ENCODE measurements at places on chromosomes 6 and 20.
A peak's percentile ranks its signal among the peaks of the same experiment; 100 is the strongest.

DNA sequence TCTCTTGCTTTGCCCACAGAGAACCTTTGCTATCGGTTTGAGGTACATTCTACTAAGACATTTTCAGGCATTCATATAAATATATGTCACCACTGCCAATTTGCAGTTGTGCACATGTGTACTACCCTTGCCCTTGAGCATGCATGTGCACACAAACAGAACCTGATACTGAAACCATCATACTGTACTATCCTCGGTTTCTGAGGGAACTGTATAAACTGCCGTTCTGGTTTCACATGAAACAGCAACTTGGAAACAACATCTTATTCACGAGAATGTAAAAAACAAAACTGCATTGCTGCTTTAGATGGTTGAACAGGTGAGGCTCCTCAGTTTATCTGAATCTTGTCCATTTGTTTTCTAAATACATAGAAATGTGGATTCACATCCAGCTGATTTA is 151.2 kb upstream of the TMEM170B start:
- DNase-seq, result no peak

DNA sequence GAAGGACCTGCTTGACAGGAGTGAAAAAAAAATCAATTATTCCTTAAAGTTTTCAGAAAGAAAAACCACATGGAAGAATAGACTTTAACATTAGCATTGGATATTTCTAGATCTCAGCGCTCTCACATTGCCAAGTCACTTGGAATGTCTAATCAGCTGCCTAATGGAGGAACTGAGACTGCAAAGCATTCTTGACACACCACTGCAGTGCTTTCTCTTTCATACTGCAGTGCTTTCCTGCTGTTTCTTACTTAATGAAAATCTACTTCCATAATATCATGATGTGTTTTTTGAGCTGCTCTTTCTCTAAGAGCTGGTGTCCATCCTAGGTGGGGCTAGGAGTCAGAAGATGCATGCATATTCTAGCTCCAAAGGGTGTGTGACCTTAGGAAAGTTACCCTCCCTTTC is 20.4 kb upstream of the MCM3 start:
- no peak for DNase-seq

GRCh38 chr20:17445543-17445942 is 85.6 kb downstream of the BFSP1 start:
- DNase-seq, result no peak

- DNase-seq, result no peak
Observed at GRCh38 chr20:42507874-42508273, 681.8 kb downstream of the PTPRT start.

GRCh38 chr6:89596484-89596883 is 42.1 kb downstream of the LYRM2 start:
- DNase-seq, result no peak

- DNase-seq, result no peak
Observed at GRCh38 chr6:105069821-105070445, 109.9 kb downstream of the POPDC3 start.

DNA sequence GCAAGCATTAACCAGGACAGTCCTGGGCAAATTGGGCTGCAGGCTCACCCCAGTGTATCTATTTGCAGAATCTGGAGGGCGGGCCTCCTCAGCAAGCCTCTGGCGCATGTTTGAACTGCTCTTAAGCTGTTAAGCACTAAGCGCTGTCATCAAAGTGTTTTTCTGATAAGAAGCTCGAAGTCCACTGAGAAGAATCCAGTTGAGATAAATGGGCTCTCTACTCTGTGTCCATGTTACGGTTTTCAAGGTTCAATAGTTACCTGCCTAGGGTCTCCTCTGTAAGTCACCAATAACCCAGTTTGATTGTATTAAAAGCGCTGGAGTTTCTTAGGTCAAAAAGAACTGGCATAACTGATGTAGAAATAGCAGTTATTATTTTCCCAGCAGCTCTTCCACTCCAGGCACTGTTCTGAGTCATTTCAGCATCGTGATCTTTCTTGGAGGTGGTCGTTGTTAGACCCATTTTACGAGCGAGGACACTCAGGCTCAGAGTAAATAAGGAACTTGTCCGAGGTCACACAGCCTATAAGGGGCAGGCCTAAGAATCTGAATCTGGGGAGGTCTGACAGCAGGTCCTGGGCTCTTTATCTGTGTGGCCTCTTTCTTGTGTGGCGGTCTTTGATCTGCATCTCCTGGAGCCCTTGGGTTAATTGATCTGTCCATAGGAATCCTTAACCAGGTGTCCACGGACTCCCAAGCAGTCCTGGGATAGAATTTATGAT is 207.4 kb upstream of the ZNF217 start:
- no peak for DNase-seq

GRCh38 chr20:1431158-1431557 is 35.5 kb downstream of the NSFL1C start:
- DNase-seq, result no peak

- DNase-seq, result no peak
Observed at GRCh38 chr6:62978920-62979319, 232.3 kb upstream of the FKBP1C start.

DNA sequence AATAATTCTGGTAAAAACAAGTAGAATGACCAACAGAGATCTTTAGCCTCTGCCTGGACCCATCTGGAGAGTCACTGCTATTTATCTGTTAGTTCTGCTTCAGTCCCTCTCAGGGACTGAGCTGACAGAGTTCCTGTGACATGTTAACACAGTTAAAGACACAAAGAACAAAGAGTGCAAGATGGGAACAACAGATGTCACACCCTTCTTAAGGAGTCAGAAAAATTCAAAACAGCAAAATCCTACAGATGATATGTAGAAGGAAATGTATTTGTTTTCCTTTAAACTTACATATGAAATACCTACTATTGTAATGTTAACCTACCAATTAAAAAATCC is 102.2 kb downstream of the FYN start:
- no peak for DNase-seq

DNA sequence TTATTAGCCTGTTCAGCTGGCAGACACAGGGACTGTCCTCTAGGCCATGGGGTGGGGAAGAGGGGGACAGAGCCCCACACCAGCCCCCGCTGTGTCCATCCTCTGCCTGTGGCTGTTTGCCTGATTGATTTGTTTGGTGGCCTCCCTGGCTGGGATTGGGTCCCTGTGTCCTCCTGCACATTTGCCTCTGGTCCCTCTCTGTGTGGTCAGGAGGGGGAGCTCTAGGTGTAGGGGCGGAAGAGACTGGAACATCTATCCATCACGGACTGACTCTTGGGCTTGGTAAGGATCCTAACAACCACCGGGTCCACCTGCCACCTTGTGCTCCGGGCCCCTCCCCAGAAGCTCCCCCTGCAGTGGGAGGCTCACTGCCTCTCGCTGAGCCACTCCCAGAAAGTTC is 38.4 kb upstream of the CCDC167 start:
- DNase-seq, result peak; percentile 25

DNA sequence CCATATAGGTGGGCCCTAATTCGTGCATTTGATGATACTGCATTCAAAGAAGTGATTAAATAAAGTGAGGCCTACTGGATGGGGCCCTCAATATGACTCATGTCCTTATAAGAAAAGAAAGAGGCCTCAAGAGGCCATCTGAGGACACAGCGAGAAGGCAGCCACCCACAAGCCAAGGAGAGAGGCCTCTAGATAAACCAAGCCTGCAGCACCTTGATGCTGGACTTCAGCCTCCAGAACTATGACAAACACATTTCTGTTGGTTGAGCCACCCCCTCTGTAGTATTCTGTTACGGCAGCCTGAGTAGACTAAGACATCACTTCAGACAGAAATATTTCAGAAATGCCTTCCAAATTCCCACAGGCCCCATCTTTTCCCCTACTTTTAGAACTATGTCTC is 82.5 kb upstream of the PLEKHG1 start:
- no peak for DNase-seq

DNA sequence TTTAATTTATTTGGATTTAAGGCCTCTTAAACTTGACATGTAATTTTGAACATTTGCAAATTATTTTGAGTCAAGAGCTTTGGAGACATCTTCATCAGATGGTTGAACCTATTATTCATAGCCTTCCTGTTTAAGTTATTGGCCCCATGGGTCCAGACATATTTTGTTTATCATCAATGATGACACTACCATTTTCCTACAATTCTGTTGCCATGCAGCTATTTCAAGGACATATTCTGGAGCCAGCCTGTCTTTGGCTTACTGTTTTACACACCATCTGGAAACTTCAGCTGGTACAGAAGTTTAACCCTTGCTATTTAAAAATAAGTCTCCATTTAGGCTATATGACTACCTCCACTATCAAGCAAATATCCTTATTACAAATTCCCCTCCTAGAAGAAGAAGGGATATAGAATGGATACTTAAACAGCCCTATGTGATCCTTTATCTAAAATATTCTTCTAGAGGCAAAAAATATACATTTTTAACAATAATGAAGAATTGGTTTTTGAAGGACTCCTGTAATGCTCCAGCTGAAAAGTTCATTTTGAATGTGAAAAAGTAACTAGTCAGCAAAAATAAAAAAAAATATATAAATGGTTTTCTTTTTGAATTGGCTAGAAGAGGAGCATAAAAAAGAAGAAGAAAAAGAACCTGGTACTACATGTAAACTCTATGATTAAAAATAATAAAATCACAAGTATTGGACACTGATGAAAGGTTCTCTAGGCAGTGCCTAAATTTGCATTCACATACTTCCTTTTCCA is 544.0 kb upstream of the HS3ST5 start:
- DNase-seq, result no peak

DNA sequence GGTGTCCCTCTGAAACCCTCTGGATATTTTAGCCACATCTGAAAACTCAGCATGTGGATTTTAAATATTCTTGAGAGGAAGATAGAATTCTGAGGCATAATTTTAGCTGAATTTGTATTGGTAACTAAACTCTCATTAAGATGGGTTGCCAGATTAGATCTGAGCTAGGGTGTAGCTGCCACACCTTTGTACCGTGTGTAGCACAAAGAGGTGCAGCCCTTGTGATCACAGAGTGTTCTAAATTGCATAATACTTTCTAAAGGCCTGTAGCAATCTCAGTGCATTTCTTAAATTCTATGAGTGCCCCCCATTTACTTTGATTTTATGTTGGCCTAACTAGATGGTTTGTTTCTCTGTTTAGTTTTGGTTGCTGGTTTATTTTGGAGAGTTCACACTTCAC is 53.0 kb downstream of the FLRT3 start:
- DNase-seq, result no peak

DNA sequence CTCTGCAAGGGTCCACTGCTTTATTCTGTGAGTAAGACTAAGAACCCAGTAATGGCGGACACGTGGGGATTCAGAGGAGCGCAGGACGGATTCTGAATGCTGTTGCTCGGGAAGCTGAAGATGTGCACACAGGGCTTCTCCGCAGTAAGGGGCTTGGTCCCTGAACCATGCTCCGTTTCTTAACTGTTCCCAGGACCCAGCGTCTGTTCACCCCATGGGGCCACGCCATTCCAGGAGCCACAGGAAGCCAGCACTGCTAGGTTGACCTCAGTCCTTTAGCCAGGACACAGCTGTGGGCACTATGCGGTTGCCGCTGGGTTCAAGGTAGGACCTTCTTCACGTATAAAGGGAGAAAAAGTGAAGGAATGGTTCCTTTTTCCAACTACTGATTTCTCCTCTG is 59.8 kb downstream of the IRF4 start:
- no peak for DNase-seq

DNA sequence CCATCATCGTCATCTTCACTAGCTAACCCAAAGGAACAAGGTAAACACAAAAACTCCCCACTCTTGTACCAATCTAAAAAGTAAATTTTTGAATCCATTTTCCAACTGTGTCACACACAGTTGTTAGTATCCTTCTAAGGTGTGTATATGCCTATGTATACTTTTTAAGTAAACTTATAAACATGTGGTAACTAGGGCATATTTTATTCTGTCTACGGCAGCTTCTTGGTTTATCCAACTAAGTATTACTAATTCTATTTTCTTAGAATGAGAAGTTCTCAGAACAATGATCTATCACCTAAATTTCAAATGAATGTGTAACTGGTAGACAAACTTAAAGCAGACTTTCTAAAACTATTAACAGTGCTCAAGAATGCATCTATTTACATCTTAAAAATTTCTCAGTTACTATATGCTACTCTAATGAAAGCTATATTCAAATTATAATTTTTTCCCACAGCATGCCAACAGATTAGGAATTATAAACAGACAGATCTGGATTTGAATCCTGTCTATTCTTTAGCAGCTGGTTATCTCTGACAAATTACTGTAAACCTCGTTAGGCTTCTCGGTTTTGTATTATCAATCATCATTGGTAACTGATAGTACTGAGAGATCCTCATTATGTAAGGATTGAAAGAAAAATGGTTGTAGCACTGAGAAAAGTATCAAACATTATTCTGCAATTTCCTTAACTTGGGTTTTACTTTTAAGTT is 1.8 kb upstream of the PLN start:
- DNase-seq, result no peak

- no peak for DNase-seq
Observed at GRCh38 chr20:23455639-23456038, 3.0 kb upstream of the CST11 start.

- no peak for DNase-seq
Observed at GRCh38 chr6:132270726-132271402, 130.4 kb downstream of the MOXD1 start.

DNA sequence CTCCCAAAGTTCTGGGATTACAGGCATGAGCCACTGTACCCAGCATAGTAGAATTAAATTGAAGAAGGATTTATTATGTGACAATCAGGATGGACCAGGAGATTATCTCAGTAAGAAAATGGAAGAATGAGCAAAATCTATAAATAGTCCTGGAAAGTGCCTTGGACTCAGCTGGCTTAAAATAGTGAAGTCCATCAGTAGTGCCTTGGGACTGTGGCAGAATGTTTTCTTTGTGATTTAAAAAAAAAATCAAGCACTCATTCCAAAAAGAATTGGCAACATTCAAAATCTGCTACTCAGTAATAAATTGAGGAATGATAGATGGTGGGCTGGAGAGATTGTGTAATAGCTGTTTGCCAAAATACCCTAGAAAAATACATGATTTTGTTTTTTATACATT is 37.0 kb upstream of the MAS1 start:
- no peak for DNase-seq
